ENCODE measurements at places on chromosomes 5 and 9.

GRCh38 chr5:80736730-80737129 is 81.9 kb upstream of the DHFR start:
- no peak for DNase-seq

DNA sequence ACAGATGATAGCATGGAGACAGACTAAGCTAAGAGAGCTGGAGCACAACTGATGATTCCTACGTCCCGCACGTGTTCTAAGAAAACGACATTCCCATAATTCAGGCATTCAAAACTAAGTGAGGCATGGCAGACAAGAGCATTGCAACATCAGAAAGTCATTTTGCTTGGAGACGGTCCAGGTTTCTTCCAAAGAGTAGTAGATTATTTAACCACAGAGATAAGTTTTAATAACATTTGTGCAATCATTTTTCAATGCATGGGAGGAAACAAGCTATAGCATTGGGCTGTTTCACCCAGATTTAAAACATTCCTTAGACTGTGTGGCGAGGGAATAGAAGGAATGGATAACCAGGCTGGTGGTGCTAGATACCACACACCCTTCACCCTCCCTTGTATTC is 117.2 kb downstream of the APBA1 start:
- no peak for DNase-seq

DNA sequence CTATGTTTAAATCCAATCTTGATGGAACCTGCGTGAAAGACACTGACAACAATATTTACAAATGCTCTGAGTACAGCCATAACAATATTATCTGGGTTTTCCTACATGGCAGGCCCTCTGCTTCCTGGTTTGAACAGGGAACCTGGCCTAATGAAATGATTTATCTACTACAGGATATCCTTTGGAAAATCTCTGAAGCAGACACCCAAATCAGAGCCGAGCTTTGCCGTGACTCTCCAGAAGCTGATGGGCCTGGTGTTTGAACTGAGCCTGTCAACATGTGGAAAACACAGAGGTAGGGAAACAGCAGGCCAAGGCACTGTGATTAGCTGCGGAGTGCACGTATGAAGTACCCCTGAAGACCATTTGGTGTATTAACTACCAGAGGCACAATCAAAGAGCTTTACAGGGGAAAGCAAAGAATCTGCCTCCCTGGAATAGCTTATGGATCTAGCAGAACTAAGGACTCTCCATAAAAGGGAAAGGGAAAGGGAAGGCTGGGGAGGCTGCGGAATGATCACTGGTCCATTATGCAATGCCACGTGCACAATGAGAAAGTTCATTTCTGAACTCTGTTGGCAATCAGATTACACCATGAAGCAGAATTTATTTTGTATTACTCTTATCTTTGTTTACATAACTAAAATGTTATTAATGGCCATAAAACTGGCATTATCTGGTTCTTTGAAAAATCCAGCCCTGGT is 321.9 kb downstream of the EBF1 start:
- DNase-seq, result no peak

DNA sequence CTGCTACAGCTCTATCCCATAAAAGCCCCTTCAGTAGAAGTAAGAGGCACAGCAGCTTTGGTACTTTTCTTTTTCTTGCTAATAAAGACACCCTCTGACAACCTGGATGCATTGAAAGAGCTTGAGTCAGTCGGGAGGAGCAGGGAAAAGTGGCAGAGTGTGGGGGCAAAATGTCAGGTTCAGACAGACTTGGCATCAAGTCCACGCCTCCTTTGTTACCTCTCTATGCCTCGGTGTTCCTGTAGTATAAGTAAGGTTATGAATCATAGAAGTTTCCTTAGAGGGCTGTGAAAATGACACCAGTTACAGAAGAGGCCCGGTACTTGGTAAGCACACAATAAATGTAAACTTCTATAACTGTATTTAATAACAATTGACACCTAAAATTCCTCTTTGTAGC is 133.9 kb downstream of the ESM1 start:
- no peak for DNase-seq

GRCh38 chr5:115838885-115839518 is 2.4 kb downstream of the ATG12 start:
- no peak for DNase-seq

- DNase-seq, result no peak
Measured at GRCh38 chr9:37801287-37801850, 772 bp downstream of the DCAF10 start.

GRCh38 chr9:96156171-96156974 is 145.6 kb downstream of the HSD17B3 start:
- DNase-seq, result no peak

DNA sequence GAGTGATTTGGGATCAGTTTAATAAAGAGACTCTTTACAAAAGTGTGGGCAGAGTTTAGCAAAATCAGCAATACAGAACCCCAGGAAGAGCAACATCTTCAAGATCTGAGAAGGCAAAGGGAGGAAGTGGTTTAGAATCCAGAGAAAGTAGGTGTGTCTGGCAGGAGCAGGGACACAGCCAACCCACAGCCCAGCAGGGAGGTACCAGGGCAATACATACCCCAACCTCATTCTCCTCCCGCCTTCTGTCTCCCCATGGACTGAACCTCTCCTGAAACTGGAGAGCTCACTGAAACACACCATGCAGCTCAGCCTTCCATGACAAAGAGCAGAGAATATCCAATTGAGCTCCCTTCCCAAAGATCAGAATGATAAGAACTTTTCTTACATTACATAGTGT is 283.4 kb downstream of the PRELID2 start:
- no peak for DNase-seq

GRCh38 chr5:57834829-57835608 is 352.4 kb upstream of the ACTBL2 start:
- no peak for DNase-seq

- DNase-seq, result no peak
Measured at GRCh38 chr5:122858451-122858850, 13.0 kb downstream of the SNX24 start.

DNA sequence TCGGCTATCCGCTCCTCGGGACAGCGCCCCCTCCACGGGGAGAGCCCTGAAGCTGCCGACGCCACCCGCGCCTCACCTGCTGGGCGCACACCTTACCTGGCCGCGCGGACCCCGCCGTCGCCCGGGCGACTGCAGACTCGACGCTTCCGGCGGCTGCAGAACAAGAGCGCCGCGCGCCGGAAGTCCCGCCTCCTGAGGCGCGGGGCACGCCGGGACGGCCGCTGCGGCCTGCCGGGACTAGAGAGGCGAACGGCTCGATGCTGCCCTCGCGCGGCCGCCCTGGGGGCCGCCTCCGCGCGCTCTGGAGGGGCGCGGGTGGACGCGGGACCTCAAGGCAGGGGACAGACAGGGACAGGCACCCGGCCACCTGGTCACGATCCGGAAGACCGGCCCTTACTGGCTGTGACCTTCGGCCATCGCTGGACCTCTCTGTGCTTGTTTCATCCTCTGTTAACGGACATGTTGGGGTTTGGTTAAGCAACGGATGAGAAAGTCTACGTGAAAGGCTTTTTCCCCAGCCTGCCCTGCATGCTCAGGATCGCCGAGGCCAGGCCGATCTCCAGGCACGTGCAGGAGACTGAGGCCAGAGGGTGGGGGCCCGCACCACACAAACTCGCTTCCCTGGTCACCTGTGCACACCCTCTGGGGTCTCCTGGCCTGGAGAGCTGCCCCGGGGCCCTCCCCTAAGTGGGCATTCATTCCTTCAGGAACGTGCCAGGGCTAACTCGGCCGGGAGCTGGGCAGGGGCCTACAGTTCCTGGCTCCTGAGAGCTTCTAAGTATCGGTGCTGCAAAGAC is at the start of gene SNAPC4:
Gene SNAPC4, minus strand, starts transcription at position 133 of the 797 bp plus-strand sequence. CDS start 1,742 bp downstream, outside the sequence.
- peak; percentile 47 for DNase-seq

GRCh38 chr5:44679214-44679613 is 129.5 kb upstream of the MRPS30 start:
- DNase-seq, result no peak

DNA sequence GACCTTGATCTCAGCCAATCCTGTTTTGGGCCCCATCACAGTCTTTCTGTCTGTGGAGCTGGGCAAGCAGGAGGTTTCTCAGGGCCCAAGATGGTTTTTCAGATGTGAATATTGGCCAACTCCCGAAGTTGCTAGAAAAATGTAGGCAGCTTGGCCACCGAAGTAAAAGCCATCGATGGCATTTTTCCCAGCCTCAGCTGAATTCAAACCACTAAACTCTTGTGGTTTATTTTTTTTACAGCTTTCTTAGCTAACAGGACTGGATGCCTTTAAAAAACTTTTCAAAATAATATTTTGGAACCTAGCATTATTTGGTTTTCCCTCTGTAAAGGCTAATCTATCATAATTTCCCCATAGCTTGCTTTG is 102.5 kb upstream of the ERCC6L2 start:
- no peak for DNase-seq

DNA sequence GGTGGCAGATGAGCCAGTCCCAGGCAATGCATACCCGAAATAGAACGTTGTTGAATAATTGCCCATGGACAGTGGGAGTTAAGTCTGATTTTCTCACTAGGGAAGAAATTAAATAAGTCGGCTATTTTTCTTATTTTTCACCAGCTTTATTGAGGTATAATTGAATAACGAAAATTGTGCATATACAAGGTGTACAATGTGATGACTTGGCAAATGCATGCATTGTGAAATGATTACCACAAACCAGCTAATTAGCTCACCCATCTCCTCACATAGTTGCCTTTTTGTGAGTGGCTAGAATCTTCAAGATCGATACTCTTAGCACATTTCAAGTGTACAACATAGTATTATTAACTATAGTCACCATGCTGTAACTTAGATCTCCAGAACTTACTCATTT is 249.6 kb downstream of the ROR2 start:
- DNase-seq, result no peak

DNA sequence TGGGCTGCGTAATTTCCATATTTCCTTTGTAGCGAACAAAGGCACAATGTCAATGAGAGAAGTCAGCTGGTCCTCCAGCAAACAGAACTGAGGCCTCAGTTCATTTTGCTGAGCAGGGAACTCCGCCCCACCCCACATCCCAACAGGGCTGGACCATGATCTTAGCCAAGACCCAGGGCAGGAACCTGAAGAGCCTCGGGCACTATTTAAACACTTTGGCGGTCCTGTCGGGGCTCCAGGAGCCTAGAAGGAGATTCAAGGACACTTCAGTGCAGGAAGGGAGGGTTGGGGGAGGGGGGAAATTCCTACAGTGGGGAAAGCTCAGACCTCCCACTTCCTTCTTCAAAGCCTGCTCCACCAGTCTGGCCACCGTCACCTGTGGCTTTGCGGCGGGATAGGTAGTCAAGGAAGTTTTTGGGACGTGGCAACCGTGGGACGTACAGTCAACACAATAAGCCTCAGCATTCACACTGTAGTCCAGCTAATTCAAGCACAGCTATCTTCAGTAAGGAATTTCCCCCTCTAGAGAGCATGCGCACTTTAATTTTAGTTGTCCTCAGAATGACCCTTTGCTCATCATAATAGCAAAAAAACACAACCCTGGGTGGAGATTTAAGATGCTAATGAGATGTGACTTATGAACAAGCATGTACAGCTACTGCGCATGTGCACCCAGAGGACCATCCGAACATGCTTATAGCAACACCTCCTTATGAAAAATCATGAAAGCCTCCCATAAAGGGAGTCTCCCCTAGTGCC is 30.9 kb downstream of the S1PR3 start:
- no peak for DNase-seq

DNA sequence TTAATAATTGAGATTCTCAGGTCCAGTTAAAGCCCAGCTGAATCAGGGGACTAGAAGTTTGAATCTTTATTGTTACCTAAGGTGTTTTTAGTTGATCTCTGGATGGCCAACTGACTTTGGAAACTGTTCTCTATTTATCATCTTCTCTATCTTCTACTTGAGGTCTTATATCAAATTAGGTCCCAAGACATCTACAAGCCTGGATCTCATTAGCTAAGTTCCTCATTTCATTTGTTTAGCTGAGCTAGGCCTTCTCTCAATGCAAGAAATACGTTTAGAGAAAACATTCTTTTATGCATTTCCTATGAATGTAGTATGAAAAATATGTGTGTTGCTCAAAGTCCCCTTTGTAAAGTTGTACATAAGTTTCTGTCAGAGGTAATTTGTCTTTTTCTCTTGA is 196.6 kb downstream of the PTTG1 start:
- DNase-seq, result no peak

- no peak for DNase-seq
Measured at GRCh38 chr9:19116107-19116790, 11.0 kb downstream of the PLIN2 start.

GRCh38 chr5:10655972-10656830 is 92.3 kb downstream of the ANKRD33B start:
- DNase-seq, result no peak

- no peak for DNase-seq
Measured at GRCh38 chr5:18720002-18720401, 1085.7 kb downstream of the TAF11L14 start.

DNA sequence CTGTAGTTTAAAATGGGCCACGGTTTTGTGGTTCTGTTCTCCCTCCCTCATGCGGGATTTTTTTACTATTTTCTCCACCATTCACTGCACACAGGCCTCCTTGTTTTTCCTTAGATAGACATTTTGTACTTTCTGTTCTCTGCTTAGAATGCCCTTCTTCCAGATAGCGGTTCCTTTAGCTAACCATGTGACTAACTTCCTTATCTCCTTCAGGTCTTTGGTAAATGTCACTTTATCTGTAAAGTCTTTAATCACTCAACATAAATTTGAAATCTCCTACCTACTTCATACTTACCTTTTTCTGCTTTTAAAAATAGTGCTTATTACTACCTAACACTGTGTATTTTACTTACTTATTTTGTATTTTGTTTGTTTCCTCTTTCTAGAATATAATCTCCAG is 15.0 kb downstream of the FER start:
- no peak for DNase-seq

- no peak for DNase-seq
Measured at GRCh38 chr9:104885818-104886709, 41.9 kb downstream of the ABCA1 start.

- no peak for DNase-seq
Measured at GRCh38 chr9:71793386-71794105, 25.2 kb upstream of the CEMIP2 start.

DNA sequence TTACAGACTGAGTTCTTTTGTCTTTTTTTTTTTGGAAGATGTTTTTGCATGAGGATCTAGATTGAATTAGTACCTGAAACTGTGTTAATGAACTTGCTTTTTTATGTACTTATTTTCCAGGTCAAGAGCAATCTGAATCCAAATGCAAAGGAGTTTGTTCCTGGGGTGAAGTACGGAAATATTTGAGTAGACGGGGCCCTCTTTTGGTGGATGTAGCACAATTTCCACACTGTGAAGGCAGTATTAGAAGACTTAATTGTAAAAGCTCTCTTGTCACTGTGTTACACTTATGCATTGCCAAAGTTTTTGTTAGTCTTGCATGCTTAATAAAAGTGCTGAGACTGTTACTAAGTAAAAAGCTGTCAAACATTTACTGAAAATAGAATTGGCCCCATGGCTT is 14.5 kb downstream of the SLC23A1 start:
- no peak for DNase-seq

- DNase-seq, result no peak
Measured at GRCh38 chr5:34857894-34858293, 18.9 kb downstream of the TTC23L start.

DNA sequence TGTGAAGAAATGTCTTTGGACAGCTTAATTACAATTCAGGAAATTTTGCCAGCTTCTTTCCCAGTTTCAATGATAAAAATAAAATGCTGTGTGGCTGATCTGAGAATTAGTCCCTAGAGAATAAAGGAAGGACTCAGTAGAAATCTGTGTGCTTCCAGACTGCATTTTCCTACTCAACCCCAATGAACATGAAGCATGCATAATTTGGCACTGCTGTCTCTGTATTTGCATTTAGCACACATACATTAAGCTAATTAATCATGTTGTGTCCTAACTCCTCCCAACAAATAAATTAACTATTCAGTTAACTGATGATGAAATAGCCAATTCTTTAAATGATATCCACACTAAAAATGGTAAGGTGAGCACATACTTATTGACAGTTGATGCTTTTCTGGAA is 380.0 kb upstream of the RORB start:
- DNase-seq, result no peak
